Fibroblast of skin of right biceps (primary cell): ENCODE measurements at places on chromosomes 1 and 21.

GRCh38 chr1:232547938-232548484 is 81.9 kb downstream of the SIPA1L2 start:
- DNase-seq: no peak

DNA sequence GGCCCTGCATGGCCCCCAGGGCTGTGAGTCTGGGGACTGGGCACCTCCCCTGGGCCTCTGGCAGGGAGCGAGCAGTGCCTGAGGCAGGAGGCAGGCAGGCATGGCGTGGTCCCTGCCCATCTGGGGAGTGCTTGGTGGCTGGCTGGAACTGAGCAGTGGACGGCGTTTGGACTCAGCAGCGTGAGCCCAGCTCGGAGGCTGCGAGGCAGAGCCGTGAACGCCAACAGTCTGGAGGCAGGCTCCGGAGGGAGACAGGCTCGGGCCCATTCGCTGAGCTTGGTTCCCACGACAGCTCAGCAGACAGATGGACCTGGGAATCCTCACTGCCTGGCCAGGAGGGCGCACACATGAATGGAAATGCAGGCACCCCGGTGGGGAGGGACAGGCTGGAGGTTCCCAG is 160.7 kb upstream of the POU3F1 start:
- DNase-seq: no peak

- DNase-seq: peak; percentile 79
Observed at GRCh38 chr1:93607814-93608186, 73.8 kb downstream of the BCAR3 start.

DNA sequence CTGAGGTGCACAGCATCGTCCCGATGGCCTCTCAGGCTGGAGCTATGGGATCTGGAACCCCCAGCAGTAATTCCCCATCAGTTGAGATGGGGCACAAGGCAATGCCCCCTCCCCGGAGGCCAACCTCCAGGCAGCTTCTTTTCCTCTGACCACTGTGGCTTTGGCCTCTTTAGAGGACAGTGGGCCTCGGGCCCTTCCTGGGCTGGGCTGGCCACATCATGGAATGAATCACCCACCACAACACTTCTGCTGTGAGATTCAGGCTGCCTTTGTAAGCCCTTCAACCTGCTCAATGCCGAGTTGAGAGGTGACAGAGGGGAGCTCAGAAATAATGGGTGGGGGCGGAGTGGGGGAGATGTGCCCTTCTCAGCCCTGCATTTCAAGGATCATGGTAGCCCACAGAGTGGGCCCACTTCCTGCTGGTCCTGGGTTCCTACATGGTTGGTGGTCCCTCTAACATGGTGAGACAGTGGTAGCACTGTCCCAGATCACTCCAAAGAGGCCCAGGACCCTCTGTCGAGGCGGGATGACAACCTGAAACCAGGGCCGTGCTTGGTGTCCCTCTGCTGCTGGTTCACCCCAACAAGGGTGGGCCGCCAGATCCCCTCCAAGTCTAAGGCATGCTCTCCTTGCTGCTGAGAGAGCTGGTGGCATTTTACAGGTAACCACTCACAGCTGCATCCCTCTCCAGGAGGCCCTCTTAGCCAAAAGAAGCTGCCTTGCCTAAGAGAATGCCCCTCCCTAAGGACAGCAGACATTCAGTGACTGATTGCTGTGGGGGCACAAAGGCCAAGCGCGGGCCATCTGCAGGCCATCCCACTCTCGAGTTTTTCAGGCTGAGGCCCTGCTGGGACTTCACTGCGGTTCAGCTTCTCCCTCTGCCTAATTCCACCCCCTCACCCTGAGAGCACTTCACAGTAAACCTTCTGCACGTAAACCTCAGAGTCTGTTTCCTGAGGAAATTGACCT is 29.7 kb upstream of the EVA1B start:
- DNase-seq: peak; percentile 52

DNA sequence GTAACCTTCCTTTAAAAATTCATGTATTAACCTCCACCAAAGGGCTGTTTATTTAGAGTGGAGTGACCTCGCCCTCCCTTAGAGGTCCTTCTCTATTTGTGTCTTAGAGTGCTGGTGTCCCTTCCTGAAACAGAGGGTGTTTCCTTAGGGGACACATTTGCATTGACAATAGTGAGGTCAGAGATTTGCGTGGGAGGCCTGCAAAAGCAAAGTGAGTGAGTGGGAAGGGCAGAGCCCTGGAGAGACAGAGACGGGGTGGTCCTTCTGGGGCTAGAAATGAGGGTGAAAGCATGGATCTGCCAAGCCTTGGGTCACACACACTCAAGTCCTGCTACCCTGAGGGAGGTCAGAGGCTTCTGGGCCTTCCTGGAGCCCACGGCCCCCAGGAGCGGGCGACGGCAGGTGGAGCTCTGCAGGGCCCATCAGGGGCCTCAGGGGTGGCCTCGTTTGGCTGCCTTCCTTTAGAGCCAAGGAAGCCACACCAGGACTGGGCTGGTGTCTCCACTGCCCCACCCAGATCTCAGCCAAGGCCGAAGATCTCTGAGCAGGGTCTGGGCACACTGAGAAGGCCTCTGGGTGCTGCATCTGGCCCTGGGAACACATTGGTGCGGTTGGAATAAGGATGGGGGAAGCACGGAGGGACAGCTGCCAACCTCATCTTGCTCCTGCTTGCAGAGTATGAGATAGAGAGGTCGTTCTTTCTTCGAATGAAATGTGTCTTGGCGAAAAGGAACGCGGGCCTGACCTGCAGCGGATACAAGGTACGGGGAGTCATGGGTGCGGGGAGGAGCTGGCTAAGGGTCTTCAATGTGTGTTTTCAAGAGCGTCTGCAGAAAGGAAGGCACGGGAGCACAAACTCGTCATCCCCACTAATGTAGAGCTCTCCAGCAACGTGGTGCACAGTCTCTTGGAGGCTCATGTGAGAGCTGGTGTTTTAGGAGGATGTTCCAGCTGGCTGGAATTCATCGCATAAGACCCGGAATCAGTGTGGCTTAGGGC is 23.8 kb downstream of the SIM2 start:
- DNase-seq: no peak

- DNase-seq: peak; percentile 33
Observed at GRCh38 chr1:87329526-87330056, 911 bp downstream of the LMO4 start.

DNA sequence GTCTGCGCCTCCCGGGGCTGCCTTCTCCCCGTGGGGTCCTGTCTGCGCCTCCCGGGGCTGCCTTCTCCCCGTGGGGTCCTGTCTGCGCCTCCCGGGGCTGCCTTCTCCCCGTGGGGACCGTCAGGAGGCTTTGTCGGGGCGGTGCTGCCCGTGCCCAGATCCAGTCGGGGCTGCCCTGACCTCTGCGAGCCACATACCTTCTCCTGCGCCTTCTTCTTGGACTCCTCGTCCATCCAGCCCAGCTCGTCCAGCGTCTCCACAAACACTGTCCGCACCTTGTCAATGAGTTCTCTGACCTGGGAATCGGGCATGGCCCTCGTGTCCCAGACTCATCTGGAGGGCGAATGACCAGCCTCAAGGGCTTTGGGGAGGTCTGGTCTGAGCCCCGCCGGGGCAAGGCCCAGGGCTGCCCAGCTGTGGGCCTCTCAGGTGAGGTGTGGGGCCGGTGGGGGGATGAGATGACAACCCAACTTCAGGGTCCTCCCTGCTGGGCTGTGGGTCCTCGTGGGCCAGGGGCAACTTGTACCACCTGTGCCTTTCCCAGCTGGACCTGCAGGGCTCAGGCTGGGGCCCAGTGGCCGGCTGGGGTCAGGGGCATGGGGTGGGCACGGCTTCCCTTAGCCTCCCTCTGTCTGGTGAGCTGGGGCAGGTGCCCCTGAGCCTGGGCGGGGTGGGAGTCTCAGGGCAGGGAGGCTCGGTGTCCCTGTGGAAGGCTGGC is 9.4 kb downstream of the PRXL2B start:
- no peak for DNase-seq

GRCh38 chr1:201902198-201902597 is 13.5 kb downstream of the SHISA4 start:
- peak; percentile 67 for DNase-seq

DNA sequence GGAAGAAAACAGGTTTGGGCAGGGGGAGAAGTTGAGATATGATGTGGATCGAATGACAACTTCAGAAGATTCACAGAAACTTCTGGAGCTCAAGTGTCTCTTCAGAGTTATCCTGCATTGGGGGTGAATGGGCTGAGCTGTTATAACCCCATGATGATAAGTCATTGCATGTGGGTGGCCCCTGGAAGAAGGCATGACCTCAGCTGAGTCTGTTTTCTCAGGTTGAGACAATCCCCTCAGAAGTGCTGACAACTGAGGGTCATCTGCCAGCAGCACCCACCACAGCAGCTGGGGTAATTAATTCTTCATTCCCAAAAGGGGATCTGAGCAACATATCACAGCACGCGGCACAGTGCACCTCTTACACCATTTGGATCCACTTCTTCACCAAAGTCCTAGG is 138.6 kb upstream of the CAMK1G start:
- DNase-seq: no peak

GRCh38 chr1:214515544-214516433 is 35.6 kb downstream of the PTPN14 start:
- no peak for DNase-seq

- no peak for DNase-seq
Observed at GRCh38 chr1:101977266-101977665, 19.5 kb downstream of the OLFM3 start.

- no peak for DNase-seq
Observed at GRCh38 chr1:14009582-14009981, 309.6 kb downstream of the PRDM2 start.

GRCh38 chr1:201395936-201396335 is 3.2 kb downstream of the LAD1 start:
- no peak for DNase-seq

- peak; percentile 26 for DNase-seq
Observed at GRCh38 chr1:147214842-147215539, 10.1 kb downstream of the FMO5 start.

DNA sequence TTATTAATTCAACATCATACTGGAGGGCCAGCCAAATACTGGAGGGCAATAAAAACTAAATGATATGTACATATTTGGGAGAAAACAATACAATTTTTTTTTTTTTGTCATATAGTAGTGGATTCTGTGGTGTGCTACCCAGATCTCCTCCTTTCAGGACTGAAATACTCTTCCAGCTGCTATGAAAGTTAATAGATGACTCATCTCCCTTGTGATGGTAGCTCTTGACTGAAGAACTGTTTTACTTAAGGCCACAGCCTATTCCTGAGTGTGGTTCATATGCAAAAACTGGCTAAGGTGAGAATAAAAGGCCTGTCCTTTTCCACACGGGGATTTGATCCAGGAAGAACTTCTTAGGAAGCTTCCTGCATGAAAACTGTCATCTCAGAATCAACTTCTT is 307.9 kb downstream of the HLX start:
- no peak for DNase-seq

GRCh38 chr1:177710696-177711620 is 258.9 kb downstream of the SEC16B start:
- no peak for DNase-seq

DNA sequence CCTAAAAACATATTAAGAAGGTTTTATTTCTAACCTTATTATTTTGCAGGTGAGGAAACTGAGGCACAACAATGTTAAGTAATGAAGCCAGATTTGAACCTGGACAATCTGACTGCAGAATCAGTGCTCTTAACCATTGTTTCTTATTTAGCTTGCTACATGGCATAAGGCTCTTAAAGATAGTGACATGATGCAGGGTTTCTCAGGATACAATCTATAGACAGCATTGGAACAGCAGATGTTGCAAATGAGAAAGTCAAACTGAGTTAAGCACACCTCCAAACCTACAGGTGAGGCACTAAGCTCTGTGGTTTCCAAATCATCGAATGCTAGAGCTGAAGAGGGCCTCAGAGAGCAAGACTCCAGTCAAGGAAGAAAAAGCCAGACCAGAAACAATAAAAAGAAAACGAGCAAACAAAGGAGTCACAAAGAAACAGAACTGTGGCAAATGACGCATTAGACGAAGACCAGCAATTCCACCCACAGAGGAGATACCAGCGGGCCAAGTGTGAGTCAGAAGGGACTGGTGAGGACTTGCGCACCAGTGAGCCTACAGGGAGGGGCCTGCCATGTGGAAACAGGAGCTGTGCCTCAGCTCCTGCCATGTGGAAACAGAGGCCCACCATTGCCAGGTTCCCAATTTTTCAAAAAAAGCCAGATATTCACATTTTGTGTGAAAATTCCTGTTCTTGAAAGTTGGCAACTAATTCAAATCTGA is 14.4 kb downstream of the CD58 start:
- peak; percentile 41 for DNase-seq

- DNase-seq: no peak
Observed at GRCh38 chr1:113986802-113987201, 7.5 kb downstream of the OLFML3 start.

DNA sequence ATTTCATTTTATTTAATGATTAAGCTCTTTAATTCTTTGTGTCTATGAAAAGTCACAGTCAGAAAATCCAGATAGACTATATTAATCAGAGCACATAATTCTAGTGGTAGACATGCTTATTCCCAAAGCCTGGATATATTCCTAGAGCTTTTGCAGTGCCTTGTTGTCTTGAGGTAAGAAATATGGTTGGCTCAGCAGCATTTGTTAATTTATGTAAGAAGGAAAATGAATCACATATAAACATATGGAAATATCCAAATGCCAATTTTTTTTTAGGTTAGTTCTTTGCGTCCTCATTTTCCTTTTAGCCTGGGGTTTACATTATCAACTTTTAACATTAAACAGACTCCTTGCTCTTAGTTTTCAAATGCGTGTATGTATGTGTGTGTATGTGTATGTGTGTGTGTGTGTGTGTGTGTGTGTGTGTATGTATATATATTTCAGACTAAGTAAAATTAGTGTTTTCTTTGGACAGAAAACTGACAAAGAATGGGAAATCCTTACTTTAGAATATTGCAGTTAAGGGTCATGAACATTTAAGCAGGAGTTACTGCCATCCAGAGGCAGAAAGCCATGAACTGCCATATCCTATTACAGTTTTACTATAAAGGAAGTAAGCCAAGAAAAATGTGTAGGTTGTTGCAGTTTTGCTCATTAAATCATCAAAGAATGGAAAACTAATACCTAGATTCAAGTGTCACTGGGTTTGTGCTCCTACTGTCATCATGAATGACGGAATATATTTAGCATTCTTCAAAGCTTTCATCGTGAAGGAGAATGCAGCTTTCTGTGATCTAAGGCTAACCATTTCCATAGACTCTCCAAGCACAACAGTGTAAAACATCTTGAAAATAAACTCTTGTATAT is 477.1 kb upstream of the NR5A2 start:
- DNase-seq: peak; percentile 28

- DNase-seq: no peak
Observed at GRCh38 chr1:200642481-200642880, 21.9 kb upstream of the KIF14 start.

GRCh38 chr1:207259391-207259790 is 62.1 kb upstream of the CD55 start:
- peak; percentile 30 for DNase-seq

GRCh38 chr1:38487396-38487795 is 372.2 kb downstream of the RRAGC start:
- no peak for DNase-seq

GRCh38 chr21:45706299-45706698 is 62.8 kb downstream of the PCBP3 start:
- DNase-seq: no peak

DNA sequence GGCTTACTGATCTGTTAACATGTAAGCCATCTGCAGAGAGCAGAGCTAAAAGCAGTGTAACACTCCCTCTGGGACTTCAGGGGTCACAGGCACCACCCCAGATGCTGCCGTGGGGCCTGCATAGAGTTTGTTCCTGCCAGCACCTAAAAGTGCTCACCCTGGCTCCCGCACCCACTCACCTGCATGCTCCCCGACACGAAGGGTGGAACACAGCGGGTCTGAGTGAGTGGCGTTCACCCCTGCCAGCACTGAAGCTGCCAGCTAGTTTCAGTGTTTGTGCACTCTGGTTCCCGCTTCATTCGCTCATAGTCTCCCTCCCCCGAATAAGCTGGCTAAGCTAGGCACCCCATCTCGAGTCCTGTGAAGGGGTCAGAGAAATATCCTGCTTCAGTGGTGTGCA is 1681.0 kb downstream of the NCAM2 start:
- DNase-seq: no peak

- DNase-seq: no peak
Observed at GRCh38 chr1:25698252-25698651, 81.7 kb downstream of the MAN1C1 start.
